SK-N-SH (cell line): ENCODE measurements at places on chromosomes 2 and 18.
A peak's percentile ranks its signal among the peaks of the same experiment; 100 is the strongest.

- DNase-seq: no peak
Observed at GRCh38 chr18:65498605-65499004, 252.2 kb upstream of the CDH7 start.

GRCh38 chr2:145015561-145015960 is 495.6 kb upstream of the ZEB2 start:
- no peak for DNase-seq

DNA sequence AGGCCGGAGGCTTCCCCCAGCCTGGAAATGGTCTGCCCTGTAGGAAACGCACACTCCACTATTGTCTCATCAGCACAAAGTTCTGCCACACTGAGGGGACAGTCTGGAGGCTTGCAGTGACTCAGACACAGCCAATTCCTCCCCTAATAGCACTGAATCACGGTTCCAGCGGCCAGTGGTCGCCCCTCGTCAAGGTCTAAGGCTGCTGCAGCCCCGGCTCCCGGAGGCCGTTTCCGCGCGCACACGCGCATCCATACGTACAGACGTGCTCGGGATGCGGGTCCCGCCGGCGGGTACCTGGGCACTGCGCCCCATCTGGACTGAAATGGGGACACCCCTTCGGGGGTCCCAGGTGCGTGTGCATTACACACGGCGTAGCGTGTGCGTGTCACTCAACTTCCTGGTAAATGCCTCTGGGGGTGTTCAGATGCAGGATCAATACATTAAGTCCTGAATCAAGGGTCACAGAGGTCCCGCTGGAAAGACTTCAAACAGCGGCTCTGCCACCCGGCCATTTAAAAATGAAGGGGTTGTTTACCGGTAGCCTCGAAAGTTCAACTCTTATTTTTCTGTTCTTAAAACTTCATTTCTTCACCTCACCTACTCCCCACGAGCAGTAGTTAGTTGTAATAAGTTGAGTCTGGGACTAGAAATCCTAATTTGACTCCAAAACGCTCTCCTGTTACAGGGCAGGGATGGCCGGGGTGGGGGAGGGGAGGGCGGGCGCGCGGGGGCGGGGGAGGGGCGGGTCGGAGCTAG is 572 bp upstream of the ZNF516 start:
- DNase-seq: peak; percentile 59

GRCh38 chr2:132991471-132992045 is 321.6 kb upstream of the LYPD1 start:
- peak; percentile 14 for DNase-seq

DNA sequence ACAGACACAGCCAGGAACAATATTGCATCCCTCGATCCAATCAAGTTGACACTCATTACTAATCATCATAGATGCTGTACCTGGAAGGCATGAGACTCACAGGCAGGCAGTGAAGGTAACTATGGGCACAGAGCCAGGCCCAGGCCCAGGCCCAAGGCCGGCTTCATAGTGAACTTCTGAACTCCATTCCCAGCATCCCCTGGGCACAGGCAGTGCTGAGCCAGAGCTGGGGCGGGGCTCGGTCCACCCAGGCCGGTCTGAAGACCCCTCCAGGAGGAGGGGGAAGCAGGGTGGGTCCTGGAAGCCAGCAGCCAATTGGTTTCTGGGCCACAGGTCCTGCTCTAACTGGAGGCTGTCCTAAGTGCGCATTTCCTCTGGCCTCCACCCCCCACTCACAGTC is 37.6 kb downstream of the MLPH start:
- peak; percentile 33 for DNase-seq

GRCh38 chr2:233083782-233084181 is 23.6 kb downstream of the INPP5D start:
- DNase-seq: no peak

- no peak for DNase-seq
Observed at GRCh38 chr18:10432781-10433180, 21.7 kb upstream of the APCDD1 start.

GRCh38 chr2:205270689-205271088 is 411.6 kb upstream of the NRP2 start:
- no peak for DNase-seq

DNA sequence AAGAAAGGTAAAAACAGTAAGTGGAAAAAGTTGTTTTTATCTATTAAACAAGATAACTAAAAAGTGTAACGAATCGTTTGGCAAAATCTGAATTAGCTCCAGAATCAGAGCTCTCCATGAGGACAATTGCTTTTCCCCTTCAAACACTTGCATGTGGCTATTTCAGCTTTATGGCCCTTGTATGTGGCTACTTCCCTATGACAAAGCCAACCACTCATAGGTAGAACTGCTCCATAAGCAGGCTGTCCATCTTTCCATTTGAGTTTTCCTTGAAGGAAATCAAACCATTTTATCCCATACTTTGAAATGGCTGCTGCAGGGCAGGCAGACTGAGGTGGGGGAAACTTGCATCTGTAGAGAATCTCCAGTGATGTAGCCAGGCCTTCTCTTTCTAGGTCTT is 445.5 kb upstream of the ID2 start:
- DNase-seq: no peak

DNA sequence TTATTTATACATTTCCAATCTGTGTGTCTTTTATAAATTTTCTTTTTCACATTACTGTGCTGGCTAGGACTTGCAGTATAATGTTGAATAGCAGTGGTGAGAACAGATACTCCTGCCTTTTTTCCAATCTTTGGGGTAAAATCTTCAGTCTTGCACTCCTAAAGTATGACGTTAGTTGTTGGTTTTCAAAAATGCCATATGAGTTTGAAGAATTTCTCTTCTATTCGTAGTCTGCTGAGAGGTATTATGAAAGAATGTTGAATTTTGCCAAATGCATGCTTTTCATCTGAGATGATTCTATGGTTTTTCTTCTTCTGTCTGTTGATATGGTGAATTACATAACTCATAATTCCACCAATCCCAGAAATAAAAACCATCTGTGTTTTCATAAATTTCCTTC is 335.3 kb upstream of the CHST9 start:
- DNase-seq: no peak

GRCh38 chr2:120469426-120469825 is 123.5 kb downstream of the INHBB start:
- no peak for DNase-seq

- DNase-seq: peak; percentile 51
Observed at GRCh38 chr18:388200-388599, 112.3 kb downstream of the COLEC12 start.

GRCh38 chr2:222753251-222753824 is 81.9 kb downstream of the MOGAT1 start:
- DNase-seq: peak; percentile 29

- DNase-seq: peak; percentile 28
Observed at GRCh38 chr18:3402982-3403451, 47.0 kb upstream of the TGIF1 start.
